K562 (cell line): ENCODE measurements at places on chromosomes 1 and 21.

GRCh38 chr1:25651036-25651640 is 34.5 kb downstream of the MAN1C1 start:
- no peak for DNase-seq

- DNase-seq = no peak
Measured at GRCh38 chr1:94935034-94935433, 8.1 kb upstream of the CNN3 start.

DNA sequence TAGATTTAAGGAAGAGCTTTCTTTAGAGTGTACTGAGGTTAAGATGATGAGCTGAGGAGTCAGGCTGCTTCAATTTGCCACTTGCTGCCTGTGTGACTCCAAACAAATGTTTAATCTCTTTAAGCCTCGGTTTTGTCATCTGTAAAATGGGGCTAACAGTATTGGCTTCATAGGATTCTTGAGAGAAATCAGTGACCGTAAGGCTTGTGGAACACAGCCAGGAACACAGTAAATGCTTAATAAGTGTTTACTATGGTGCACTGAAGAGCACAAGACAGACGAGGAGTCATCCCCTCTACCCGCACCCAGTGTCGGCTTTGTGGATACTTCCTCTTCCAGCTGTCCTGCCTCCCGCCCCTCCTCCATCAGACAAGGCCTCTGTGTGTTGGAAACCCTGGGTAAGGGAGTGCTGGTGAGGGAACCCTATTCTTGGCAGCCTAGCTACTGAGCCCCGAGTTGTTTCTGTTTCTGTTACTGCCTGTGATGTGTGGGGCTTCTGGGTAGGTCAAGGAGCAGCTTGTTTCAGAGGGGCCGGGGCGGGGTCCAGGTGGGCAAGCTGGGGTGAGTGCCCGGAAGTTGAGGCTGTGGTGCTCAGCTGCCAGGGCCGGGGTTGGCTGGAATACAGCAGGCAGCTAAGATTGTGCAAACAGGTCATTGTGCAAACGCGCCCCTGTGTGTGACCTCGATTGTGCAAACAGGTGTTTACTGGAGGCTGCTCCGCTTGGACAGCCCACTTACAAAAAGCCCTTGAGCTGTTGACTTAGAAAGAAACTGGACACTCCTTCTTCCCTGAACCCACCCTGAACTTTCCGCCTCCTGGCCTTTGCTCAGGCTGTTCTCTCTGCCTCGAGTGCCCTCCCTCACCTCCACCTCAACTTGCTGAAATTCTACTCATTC is 4.0 kb upstream of the CSF3R start:
- DNase-seq = peak; percentile 48

DNA sequence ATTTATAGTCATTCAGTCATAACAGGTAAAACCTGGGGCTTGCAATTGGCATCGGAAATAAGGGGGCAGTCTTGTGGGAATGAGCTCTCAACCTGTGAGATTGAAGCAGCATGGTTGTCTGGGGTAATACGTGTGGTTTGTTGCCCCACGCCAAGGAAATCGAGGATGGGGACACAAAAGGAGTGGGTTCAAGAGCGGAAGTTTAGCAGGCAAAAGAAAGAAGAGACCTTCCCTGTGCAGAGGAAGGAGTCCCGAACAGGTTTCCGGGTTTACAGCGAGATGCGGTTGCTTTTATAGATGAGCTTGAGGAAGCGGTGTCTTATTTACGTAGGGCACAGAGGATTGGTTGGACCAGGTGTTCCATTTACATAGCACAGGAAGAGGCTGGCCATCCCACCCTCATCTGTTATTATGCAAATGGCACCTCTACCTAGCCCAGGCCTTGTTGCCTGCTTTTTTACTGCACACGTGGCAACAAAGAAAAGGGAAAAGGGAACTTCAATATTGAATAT is 37.3 kb downstream of the IFNAR1 start:
- DNase-seq = no peak
